ENCODE measurements at places on chromosomes 3 and 15. TPM values are rescaled to one million over a fixed set of nuclear protein-coding genes. Genes with fewer than 3 reads are reported as not detected.

- no peak overlapping the region for H3K4me3 ChIP-seq
- H3K27me3 ChIP-seq, result no peaks in the 10 kb centered on the region
- H3K4me1 ChIP-seq, result peaks cover 5% of the 10 kb centered on the region
- no peaks in the 10 kb centered on the region for H3K36me3 ChIP-seq
These were observed 51.6 kb upstream of the CPOX start for GRCh38 chr3:98645039-98645438.

DNA sequence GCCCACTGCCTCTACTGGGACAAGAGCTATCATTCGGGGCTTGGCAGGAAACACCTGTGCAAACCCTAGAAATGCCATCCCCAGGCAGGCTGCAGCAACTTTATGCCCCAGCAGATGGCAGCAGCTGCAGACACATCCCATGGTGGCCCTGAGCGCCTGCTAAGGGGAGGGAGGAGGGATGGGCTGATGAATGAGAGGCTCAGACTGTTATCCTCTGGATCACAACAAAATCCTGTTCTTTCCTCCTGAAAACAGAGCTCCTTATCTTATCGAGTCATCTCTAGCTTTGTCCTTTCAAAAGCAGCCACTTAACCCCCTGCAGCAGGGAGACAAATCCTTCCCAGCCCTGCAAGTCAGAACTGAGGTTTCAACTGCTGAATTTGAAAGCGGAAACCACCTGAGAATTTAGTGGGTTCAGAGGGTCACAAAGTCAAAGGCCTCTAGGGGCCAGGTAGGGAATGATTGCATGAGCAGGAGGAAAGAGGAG lies 90.6 kb upstream of the PROK2 start:
- peaks cover 22% of the 10 kb centered on the region for H3K27me3 ChIP-seq
- no peak overlapping the region for H3K4me3 ChIP-seq
- H3K36me3 ChIP-seq, result no peaks in the 10 kb centered on the region

DNA sequence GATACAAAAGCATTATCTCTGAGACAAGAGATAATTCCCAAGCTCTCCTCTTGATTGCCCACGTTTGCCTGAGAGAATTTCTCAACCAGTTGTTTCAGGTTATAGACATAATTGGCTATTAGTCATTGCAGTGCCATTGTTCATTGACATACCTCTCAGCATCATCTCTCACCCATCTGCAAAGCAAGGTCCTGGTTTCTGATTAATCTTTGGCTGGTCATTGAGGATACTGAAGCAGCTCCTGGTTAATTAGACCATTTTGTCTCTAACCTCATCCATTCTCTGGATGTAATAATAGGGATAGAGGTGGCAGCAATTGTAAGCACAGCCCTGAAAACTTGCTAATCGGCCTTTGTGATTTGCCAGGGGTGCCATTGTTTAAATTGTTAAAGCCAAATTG lies 104.2 kb downstream of the CNTN6 start:
- no peak overlapping the region for H3K4me3 ChIP-seq
- no peaks in the 10 kb centered on the region for H3K4me1 ChIP-seq
- no peak overlapping the region for H3K27ac ChIP-seq

- no peaks in the 10 kb centered on the region for H3K4me1 ChIP-seq
- no peak overlapping the region for H3K27ac ChIP-seq
- no peak overlapping the region for H3K4me3 ChIP-seq
- peaks cover 3% of the 10 kb centered on the region for H3K27me3 ChIP-seq
These were observed 29.7 kb upstream of the TOPBP1 start for GRCh38 chr3:133691273-133692107.

DNA sequence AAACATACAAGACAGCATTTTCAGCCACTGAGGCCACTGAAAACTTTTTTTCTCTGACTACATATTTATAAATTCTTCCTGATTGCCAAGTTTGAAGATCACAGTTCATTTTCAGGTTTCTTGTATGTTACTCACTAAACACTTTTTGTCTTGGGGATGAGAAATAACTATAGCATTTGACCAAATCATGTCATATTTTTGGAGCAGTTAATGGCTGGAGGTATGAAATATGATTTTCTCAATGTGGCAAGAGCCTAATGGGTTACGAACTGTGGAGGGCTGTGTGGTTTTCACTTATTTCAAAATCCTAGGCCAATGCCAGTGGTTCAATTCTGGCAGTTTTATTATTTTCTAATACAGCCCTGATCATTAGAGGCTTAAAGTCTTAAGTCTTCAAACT lies 64.4 kb downstream of the USP13 start:
- H3K36me3 ChIP-seq, result no peaks in the 10 kb centered on the region
- H3K4me1 ChIP-seq, result no peaks in the 10 kb centered on the region
- H3K27ac ChIP-seq, result no peak overlapping the region
- no peak overlapping the region for H3K4me3 ChIP-seq
- no peaks in the 10 kb centered on the region for H3K27me3 ChIP-seq

DNA sequence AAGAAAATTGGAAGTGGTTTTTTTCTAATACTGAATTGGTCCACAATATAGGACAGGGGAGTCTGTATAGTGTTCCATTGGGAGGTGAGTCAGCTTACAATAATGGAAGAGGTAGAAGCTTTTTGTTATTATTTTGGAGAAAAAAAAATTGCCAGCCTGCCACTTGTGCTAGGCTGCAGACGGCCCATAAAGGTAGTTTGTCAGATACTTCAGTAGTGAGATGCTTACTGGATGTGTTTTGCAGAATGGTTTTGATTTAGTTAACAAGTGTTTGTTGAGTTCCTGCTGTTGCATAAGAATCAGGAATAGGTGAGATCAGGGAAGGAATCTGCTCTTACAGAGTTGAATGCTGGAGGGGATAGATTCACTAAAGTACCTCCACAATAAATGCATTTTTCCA lies 1.0 kb downstream of the DTWD1 start:
- peak overlapping the region; percentile 93 for H3K4me3 ChIP-seq
- peaks cover 31% of the 10 kb centered on the region for H3K4me1 ChIP-seq
- DNase-seq, result no peak
- no peaks in the 10 kb centered on the region for H3K27me3 ChIP-seq

- H3K27ac ChIP-seq, result no peak overlapping the region
- H3K4me1 ChIP-seq, result peaks cover 14% of the 10 kb centered on the region
- no peaks in the 10 kb centered on the region for H3K36me3 ChIP-seq
- H3K4me3 ChIP-seq, result peak overlapping the region; percentile 35
- DNase-seq, result peak; percentile 71
- H3K27me3 ChIP-seq, result peaks cover 10% of the 10 kb centered on the region
These were observed 195.3 kb upstream of the LYSMD4 start for GRCh38 chr15:99928429-99928981.

DNA sequence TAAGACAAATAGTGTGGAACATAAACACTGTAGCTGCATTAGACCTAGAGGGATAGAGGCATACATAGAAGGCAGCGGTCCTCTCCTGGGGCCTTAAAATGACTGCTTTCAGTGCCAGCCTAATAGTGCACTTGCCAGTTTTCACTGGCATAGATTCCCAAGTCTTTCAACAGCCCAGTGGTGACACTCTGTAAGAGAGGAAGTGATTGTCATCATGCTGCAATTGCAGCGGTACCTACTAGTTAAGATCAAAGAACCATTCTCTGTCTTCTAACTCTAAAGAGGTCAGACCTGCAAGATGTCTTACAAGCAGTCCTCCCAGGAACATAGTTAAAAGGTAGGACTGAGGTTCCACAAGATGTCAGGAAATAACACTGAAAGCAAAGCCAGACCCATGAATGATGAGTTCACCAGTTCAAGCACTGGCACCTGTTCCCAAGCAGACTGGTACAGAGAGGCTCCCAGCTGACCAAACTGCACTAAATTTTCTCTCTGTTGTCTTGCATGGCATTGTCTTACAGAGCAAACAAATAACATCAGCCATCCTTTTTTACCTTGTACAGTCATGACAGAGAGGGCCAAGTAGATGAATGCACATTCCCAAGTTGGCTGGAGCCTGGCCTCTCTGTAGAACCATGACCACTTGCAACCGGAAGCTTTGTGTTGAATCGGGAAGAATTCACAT lies 100.5 kb upstream of the SKOR1 start:
- no peak overlapping the region for H3K4me3 ChIP-seq
- no peaks in the 10 kb centered on the region for H3K27me3 ChIP-seq
- peaks cover 4% of the 10 kb centered on the region for H3K4me1 ChIP-seq

- no peak overlapping the region for H3K27ac ChIP-seq
- peaks cover 11% of the 10 kb centered on the region for H3K4me1 ChIP-seq
- H3K36me3 ChIP-seq, result no peaks in the 10 kb centered on the region
- no peak overlapping the region for H3K4me3 ChIP-seq
These were observed 7.8 kb downstream of the LRCH3 start for GRCh38 chr3:197798863-197799262.

- peaks cover 93% of the 10 kb centered on the region for H3K36me3 ChIP-seq
- DNase-seq, result no peak
- H3K4me1 ChIP-seq, result no peaks in the 10 kb centered on the region
- H3K27ac ChIP-seq, result no peak overlapping the region
- no peak overlapping the region for H3K4me3 ChIP-seq
- H3K27me3 ChIP-seq, result no peaks in the 10 kb centered on the region
These were observed 32.9 kb downstream of the CDV3 start for GRCh38 chr3:133606342-133606741.

DNA sequence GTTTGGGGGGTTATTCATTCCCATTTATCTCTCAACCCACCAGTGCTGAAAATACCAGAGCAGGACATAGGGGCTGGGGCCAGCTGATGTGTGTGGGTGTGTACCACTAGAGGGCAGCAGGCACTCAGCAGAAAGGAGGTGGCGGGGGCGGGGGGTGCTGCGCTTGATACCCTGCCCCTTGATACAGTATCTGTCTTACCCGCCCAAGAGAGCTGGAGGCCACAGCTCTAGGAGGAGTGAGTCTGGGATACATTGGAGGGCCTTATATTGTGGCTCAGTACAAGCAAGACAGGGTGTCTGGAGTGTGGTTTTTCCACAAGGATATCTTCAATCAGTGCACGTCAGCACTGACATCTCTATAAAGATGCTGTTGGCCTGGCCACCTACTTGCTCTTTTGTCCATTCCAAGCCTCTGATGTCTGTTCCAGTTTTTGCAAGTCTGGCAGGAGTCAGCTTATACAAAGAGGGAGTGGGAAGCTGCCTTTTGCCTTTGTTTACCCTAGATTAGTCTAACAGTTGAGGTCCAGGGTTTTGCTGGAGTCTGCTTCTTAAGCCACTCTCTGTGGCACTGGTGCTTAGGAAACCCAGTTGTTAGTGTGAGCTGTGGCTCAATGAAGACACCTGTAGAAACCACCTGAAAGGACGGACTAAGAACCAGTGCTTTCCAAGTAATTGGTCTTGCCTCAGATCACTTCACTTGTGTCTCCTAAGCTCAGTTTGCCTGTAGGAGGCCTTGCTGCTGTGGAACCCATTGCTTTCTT lies 1.5 kb upstream of the RBM15B start:
- DNase-seq, result peak; percentile 62
- no peaks in the 10 kb centered on the region for H3K27me3 ChIP-seq
- peaks cover 45% of the 10 kb centered on the region for H3K4me1 ChIP-seq
- H3K36me3 ChIP-seq, result peaks cover 31% of the 10 kb centered on the region

Gene DPPA4
- polyA plus RNA-seq, result not detected

DNA sequence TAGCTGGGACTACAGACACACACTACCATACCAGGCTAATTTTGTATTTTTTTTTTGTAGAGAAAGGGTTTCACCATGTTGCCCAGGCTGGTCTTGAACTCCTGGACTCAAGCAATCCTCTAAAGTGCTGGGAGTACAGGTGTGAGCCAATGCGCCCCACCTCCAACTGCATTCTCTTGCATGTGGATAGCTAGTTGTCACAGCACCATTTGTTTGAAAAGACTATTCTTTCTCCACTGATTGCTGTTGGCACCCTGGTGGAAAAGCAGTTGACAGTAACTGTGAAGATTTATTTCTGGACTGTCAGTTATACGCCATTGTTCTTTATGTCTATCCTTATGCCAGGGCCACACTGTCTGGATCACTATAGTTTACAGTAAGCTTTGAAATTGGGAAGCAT lies 303.9 kb downstream of the ADAMTS17 start:
- H3K27me3 ChIP-seq, result no peaks in the 10 kb centered on the region
- peaks cover under 1% of the 10 kb centered on the region for H3K4me1 ChIP-seq
- DNase-seq, result no peak
- no peak overlapping the region for H3K4me3 ChIP-seq
- no peak overlapping the region for H3K27ac ChIP-seq

DNA sequence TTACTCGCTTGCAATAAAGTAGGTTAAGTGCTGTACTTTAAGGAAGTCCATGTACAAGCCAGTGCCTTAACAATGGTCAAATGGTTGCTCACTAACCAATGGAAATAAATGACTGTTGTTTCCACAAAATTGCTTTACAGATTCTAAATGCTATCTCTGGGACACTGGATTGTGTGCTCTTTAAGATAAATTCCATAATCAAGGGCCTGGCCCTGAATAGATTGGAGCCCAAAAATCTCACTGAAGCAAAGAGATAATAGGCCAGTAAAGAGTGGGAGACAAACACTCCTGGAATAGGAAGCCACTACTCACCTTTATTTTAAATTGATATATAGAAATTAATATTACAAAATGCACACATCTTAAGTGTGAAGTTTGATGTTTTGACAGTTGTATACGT lies 62.4 kb upstream of the GOLGA6B start:
- H3K4me1 ChIP-seq, result no peaks in the 10 kb centered on the region
- peaks cover 2% of the 10 kb centered on the region for H3K36me3 ChIP-seq
- H3K4me3 ChIP-seq, result no peak overlapping the region
- no peak overlapping the region for H3K27ac ChIP-seq
- DNase-seq, result no peak
- H3K27me3 ChIP-seq, result no peaks in the 10 kb centered on the region

Gene VPS18
- polyA plus RNA-seq, result 21.8 TPM

- no peaks in the 10 kb centered on the region for H3K27me3 ChIP-seq
- DNase-seq, result no peak
- no peak overlapping the region for H3K27ac ChIP-seq
- H3K4me1 ChIP-seq, result peaks cover 13% of the 10 kb centered on the region
- H3K4me3 ChIP-seq, result no peak overlapping the region
These were observed 40.8 kb downstream of the PPM1L start for GRCh38 chr3:160796813-160797164.
